CD8-positive, alpha-beta memory T cell (primary cell): ENCODE measurements at places on chromosomes 12 and 14. TPM values are rescaled to one million over a fixed set of nuclear protein-coding genes. Genes with fewer than 3 reads are reported as not detected.

Gene KRT6B
- total RNA-seq, result not detected

Gene RNF31
- 85.9 TPM for total RNA-seq

Gene LALBA
- not detected for total RNA-seq

Gene EML5
- total RNA-seq, result 3.2 TPM

Gene PTPRB
- not detected for total RNA-seq

Gene RNASE3
- not detected for total RNA-seq

Gene SSTR1
- total RNA-seq, result not detected

Gene HOXC11
- not detected for total RNA-seq

Gene CCDC196
- not detected for total RNA-seq

Gene COL2A1
- total RNA-seq, result not detected

Gene MEG3
- total RNA-seq, result 0.13 TPM

Gene FOXM1
- 67.5 TPM for total RNA-seq

Gene SLCO1B3
- not detected for total RNA-seq

Gene CD27
- total RNA-seq, result 111 TPM

Gene SERPINA9
- total RNA-seq, result not detected

Gene KRT73
- not detected for total RNA-seq

Gene TSPAN31
- total RNA-seq, result 12.0 TPM

Gene TXNRD1
- total RNA-seq, result 107 TPM

Gene NINJ2
- 3.3 TPM for total RNA-seq
